ENCODE measurements at places on chromosomes 2 and 18. TPM values are rescaled to one million over a fixed set of nuclear protein-coding genes. Genes with fewer than 3 reads are reported as not detected.
A peak's percentile ranks its signal among the peaks of the same experiment; 100 is the strongest.

Gene MEP1B
- total RNA-seq = 0.11 TPM

- no peak for ATAC-seq
Measured at GRCh38 chr18:1499265-1499664, 594.6 kb downstream of the ADCYAP1 start.

Gene CPLX4
- total RNA-seq = not detected

DNA sequence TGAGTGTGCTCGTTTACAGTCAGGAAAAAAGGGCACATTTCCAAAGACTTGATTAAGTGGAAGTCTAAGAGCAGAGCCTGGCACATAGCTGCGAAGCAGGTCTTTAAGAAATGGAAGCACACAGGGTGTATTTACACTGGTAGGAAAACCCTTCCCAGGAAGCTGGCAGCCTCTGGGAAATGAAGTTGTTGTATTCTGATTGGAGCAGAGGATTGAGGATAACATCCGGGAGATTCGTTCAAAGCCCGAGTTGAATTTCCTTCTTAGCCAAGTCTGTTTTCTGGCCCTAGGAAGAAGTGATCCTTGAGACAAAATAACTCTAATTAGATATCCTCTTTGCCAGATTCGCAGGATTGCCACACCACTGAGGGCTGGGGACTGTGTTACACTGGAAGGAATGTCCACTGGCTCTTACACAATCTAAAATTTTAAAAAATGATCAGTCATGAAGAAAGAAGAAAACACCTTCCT lies 75.9 kb downstream of the ITGB1BP1 start:
- no peak for ATAC-seq

DNA sequence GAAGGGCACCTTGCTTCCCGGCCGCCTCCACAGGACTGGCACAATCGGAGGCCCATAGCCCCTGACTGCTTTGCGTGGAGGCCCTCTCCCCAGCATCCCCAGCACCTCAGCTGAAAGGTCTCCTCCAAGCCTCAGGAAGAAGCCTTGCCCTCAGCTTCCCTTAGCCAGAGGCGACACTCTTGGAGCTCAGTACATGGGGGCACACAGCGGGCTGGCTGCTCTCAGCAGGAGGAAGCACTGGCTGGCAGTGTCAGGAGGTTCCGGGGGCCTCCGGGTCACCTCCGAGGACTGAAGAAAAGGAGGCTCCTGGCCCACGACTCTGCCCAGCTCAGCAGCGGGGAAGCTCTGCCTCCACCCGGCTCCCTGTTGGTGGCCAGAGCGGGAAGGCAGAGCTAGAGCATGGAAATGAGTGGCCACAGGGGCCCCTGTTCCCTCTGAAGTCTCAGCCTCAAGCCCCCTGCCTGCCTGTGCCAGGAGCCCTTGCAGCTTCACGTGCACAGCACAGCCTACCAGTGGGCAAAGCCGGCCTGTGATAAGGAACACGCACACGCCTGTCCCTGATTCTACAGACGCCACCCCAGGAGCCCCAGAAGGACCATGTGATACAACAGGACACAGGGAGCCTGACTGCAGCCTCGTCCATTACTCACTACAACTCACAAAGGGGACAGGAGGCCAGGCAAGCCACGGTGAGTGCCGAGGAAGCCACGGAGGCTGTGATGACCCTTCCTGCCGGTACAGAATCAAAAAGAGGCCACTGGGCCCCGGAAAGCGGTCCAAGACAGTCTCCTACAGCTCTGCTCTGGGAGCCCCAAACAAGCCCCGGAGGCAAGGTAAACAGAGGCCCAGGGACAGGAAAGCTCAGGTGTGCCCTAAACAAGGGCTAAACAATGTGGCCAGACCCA lies 15.5 kb downstream of the HDAC4 start:
- ATAC-seq = no peak

DNA sequence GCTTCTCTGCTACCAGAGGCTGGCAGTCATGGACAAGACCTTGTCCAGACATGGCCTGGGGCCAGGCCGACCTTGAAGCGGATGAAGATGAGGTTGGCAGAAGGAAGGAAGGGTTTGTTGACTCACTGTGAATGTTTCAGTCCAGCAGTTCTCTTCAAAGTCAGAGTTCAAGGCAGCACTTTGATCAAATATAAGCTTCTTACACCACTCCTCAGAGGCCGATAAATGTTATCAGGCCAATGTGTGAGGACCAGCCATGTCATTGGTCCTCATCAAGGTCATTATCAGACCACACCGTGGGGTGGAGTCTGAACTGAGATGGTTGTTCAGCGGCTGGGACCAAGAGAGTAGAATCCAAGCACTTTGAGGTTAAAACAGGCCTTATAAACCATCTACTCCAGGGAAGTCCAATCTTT lies 35.5 kb downstream of the QPCT start:
- ATAC-seq = no peak

- ATAC-seq = no peak
Measured at GRCh38 chr2:227595797-227596196, 2.9 kb upstream of the SCYGR2 start.

DNA sequence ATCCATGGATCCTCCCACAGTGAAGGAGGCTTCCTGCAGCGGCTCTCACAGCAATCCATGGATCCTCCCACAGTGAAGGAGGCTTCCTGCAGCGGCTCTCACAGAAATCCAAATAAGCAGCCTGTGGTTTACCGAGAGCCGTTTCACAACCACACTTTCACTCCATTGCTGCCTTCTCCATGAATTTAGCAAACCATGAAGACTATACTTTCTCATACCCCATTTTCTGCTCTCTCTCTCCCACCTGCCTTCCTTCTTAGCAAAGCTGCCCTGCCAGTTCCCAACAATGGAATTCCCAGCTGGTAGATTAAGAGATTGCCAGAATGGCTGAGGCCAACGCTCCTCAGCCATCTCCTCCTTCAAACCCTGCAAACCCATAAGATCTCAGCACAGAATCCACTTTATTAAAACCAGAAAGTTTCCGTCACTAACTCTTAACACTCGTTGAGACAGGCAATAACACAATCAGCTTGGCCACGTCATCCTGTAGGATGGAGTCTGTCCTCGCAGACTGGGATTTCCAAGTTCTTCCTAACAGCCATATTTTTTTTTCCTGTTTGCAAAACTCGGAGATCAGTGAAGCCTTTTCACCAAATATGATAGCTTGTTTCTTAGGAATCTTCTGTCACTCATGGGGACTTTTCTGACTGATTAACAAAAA lies 162.2 kb downstream of the PXDN start:
- no peak for ATAC-seq

Gene RAB6C
- total RNA-seq = not detected

DNA sequence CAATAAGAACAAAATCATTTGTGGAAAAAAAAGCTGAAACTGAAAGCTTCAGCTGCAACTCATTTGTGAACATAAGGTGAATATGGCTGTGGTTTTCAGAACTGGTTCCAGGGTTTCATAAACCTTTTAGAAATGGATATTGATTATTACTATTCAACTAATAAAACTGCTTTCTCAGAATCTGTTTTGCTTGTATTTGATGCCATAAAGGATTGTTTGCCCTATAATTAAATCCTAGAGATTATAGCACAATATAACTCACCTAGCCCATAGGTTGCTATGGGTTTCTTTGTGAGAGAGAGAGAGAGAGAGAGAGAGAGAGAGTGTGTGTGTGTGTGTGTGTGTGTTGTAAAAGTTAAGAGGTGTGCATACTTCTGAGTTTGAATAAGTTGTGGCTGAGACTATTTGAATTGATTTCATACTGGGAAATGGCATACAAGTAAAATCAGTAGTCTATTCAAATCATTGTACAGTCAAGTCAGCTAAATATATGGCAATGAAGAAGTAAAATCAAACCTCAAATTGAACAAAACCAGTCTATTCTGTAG lies 339.2 kb downstream of the ARHGAP15 start:
- ATAC-seq = peak; percentile 88

Gene CABYR
- total RNA-seq = 4.7 TPM

Gene TMEM178A
- total RNA-seq = not detected

DNA sequence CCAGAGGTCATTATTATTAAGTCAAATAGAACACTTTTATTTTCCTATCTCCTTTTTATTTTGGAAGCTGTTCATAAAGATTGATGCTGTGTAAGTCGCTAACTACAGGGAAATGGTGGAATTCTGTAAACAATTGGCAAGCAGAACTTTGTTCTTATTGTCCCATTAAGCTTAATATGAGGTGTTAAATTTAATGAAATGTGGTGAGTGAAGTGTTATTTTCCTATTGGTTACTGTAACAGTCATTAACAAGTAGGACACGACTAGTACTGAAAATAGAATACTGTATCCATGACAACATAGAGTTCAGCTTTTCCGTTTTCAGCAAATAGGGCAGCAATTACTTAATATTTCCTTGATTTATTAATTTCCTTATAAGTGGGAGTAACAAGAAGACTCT lies 279.1 kb upstream of the ZEB2 start:
- no peak for ATAC-seq
